ENCODE measurements at places on chromosomes 7 and 10.

DNA sequence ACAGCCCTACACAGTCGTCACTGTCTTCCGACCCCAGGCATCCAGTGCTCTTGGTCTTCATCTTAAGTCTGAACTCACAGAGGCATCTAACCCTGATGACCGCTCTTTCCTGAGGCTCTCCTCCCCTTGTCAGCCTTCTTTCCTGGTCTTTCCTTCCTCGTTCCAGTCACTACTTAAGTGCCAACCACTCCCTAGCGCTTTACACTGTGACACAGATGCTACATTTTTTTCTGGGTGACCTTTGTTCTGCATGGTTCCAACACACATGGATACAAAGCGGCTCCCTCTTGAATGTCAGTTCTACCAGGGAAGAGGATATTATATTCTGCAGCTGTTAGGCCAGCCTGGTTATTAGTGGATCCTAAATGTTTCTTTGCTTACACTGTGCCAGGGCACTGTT, 12.7 kb downstream of the YWHAG start:
- no peak for DNase-seq

DNA sequence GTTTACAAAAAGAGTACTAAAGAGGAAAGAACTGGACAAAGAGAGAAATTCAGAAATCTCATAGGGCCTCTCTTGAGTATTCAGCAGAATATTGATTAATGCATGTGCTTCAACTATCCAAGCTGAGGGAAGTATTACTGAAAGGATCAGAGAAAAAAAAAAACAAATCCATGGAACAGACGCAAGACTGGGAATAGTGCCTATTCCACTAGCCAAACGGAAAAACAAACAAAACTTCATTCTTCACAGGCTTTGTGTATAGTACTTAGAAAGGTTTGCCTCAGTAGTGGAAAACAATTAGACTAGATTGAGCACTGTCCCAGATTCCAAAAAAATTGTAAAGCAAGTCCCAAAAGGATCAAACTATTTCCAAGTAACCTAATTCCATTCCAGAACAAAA, 106.2 kb downstream of the TFEC start:
- no peak for DNase-seq

DNA sequence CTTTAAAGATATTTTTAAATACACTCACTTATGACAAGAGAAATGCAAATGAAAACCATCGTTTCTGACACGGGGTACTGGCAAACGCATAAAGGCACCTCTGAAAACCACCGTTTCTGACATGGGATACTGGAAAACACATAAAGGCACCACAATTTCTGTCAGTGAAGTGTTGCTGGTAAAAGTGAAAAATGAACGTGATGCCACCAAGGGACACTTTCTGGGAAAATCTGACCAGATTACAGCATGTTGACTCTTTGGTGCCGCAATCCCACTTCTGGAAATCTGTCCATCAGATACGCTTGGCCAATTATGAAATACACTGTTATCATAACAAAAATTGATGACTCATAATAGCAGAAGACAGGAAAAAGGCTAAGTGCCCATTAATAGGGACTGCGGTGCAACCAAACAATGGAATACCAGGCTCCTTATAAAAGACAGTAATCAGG, 131.7 kb downstream of the ZMYND11 start:
- peak; percentile 53 for DNase-seq

GRCh38 chr10:90031776-90032175, 330.4 kb downstream of the KIF20B start:
- peak; percentile 41 for DNase-seq

- no peak for DNase-seq
Measured at GRCh38 chr7:75628055-75628454, 110.7 kb downstream of the HIP1 start.

DNA sequence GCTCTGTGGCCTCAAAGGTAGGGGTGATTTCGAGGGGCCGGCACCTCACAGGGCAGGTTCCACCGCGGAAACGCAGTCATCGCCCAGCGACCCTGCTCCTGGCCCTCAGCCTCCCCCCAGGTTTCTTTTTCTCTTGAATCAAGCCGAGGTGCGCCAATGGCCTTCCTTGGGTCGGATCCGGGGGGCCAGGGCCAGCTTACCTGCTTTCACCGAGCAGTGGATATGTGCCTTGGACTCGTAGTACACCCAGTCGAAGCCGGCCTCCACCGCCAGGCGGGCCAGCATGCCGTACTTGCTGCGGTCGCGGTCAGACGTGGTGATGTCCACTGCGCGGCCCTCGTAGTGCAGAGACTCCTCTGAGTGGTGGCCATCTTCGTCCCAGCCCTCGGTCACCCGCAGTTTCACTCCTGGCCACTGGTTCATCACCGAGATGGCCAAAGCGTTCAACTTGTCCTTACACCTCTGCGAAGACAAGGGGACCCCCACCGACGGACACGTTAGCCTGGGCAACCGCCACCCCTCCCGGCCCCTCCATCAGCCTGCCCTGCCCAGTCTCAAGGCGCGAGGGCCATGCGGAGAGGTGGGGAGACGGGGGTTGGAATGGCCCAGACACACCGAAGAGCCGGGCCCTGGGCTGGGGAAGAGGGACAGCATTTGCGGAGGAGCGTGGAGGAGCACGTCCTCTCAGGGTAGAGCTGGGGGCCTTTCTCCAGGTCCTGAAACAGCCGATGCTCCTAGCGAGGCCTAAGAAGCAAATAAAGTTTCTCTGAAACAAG, 6.0 kb downstream of the SHH start:
- DNase-seq: no peak

GRCh38 chr7:125406111-125406510, 476.5 kb upstream of the POT1 start:
- DNase-seq: no peak

DNA sequence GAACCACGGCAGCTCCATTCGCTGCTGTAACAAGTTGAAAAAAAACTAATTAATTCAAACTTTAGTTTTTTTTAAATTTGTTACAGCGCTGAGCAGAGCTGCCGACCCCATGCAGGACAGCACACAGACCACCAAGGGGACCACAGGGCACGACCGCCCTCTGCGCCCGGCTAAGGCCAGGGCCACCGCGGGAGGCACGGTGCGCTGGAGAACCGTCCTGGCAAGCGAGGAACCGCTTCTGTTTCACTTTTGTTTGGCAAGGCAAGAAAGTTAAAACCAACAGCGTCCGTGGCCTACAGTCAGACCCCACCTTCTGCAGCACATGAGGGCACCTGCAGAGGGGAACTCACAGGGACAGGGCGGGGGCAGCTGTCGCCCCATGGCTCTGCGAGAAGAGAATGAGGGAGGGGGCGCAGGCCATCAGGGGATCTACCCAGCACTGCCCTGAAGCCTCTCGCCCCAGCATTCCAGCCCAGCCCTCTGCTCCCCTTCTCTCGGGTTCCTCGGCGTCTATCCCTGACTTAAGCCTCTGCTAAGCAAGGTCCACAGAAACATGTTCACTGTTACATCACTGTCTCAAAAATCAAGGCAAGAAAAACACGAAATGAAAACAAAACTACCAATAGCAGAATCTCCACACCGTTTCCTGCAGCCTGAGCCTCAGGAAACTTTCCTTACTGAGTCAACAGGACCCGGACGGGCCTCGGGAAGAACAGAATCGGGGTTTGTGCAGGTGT, 204.4 kb downstream of the DIP2C start:
- no peak for DNase-seq

- DNase-seq: no peak
Measured at GRCh38 chr7:22809902-22810642, 12.6 kb downstream of the TOMM7 start.

- DNase-seq: no peak
Measured at GRCh38 chr10:34223658-34224057, 591.4 kb downstream of the PARD3 start.

DNA sequence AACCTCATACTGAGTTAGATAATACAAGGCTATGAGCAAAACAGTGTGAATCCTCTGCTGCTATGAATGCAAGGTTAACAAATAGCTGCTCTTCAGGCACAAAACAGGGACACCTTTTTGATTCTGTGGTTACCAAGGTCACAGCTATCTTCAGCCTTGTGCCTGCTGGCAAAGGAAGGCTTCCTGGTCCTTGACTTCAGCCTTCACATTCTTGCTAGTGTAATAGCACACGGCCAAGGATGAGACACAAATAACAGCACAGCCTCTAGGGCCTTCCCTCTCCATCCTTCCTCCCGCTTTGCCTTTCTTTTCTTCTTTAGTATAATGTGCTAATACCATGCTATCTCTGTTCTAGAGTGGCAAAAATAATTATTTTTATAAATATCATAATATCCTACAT, 130.6 kb upstream of the CAV2 start:
- no peak for DNase-seq

DNA sequence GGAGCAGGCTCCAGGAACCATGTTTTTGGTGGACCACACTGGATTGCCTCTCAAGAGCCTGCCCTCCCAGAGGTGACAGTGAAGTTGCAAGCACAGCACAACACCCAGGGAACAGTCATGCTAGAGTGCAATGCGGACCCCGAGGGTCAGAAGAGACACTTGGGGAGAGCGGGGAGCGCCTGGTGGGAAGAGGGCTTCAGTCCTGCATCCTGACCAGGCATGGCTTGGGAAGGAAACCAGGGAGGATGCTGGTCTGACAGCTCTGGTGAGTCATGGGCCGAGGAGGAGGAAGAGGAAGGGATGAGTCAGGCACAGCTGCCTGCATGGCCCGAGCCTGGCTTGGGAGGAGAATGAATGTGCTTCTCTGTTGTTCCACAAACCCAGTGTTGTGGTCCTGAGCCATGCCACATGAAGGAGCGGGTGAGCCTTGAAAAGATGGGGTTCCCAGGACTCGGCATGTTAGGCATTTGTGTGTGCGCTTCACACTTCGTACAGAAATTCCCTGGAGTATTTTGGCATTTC, 29.5 kb upstream of the ANKRD2 start:
- peak; percentile 98 for DNase-seq

- peak; percentile 30 for DNase-seq
Measured at GRCh38 chr10:76291175-76291574, 859.8 kb downstream of the LRMDA start.

- DNase-seq: no peak
Measured at GRCh38 chr10:66671562-66671961, 254.3 kb upstream of the LRRTM3 start.

GRCh38 chr10:62261666-62262065, 7.0 kb downstream of the RTKN2 start:
- DNase-seq: peak; percentile 62

DNA sequence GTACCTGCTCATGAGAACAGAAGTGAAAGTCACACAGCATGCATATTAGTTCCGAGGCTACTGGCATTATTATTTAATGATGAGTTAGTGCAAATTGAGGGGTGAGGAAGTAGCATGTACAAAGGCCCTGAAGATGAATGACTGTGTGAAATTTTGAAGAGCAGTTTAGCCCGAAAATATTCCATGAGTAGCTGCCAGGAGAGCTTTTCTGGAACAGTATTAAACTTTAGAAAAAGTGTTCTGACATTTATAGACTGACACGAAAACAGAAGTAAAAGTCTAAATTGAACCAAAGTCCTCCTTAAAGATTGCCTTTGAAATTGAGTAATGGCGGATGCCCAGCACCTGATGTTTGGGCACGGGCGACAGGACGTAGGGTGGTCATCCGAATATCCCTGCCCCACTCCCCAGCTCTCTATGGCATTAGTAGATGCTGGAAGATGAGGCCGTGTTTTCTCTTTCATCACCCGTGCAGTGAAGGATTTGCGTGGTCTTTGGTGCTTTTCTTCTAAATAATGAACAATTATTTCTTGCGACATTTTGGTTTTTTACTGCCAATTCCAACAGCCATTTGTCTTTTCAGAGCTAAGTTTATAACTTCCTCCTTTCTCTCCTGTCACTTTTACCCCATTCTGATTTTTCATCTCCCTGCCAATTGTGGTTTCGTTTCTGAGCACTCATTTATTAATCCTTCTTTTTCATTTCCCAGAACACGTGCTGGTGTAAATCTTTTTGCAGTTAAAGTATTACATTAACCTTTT, 192.6 kb downstream of the MGMT start:
- no peak for DNase-seq

DNA sequence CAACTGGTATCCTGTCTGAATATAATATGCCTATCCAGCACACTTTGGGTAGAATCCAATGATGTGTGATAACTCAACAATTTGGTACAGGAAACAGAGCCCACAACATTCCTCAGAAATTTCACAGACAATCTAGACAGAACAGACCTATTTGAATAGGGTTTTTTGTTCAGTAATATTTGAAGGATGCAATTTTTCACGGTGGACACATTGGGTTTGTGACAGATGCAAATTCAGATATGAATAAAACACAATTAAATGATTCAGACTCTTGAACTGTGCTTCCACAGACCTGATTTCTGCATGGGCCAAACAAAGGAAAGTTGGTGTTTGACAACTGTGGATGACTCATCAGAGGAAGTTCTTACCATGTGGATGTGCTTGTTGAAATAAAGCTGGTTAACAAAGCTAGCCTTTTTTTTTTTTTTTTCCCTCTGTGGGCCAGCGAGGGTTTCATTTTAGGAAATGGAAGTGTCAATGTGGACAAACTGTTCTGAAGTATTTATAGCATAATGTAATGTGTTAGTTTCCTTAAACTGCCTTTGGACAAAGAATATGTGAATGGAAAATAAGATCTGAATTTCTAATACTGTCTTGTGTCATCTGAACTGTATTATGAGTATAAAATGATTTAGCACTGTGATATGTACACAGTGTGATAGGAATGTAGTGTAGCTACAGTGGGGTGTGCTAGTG, 43.2 kb upstream of the FAM133B start:
- peak; percentile 93 for DNase-seq

- DNase-seq: no peak
Measured at GRCh38 chr10:44969854-44970253, 8.8 kb downstream of the DEPP1 start.

GRCh38 chr7:142910481-142910880, 23.1 kb downstream of the TRPV5 start:
- no peak for DNase-seq

DNA sequence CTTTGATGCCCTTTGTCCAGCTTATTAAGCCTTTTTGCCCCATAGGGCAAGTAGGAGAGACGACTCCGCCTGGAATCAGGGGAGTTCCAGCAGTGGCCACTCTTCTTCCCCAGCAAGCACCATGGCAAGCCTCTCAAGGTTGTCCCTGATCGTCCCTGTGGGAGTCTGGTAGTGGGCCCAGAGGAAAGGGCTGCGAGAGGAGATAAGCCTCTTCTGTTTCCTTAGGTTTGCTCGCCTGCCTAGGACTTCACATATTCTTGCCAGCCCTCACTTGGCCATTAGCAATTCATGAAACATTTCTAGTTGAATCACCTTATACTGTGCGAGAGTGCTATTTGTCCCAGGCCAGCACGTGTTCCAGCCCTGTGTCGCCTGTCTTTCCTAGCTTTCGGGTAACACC, 47.8 kb upstream of the CPN1 start:
- DNase-seq: no peak

GRCh38 chr7:134931487-134931886, 54.8 kb upstream of the AGBL3 start:
- DNase-seq: peak; percentile 62

DNA sequence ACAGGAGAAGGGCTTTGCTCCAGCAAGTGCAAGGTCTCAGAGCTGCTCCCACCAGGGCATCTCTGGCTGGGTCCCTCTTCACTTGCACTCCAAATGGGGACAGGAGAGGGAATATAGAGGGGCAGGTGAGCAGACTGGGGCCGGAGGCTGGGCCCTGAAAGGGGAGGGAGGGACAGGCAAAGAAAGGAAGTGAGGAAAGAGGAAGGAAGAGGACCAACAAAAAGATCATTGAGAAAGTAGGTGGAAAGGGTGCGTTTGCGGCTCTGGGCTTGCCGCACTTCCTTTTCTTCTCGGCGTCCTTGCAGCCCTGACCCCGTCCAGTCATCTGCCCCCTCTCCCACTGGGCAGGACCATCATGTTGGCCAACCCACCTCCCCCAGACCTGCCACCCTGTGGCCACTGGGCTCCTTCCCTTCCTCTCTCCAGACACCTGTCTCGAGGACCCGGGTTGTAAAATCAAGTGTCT, 14.0 kb downstream of the ITPRIP start:
- no peak for DNase-seq
